ENCODE measurements at places on chromosomes 5 and 9.

DNA sequence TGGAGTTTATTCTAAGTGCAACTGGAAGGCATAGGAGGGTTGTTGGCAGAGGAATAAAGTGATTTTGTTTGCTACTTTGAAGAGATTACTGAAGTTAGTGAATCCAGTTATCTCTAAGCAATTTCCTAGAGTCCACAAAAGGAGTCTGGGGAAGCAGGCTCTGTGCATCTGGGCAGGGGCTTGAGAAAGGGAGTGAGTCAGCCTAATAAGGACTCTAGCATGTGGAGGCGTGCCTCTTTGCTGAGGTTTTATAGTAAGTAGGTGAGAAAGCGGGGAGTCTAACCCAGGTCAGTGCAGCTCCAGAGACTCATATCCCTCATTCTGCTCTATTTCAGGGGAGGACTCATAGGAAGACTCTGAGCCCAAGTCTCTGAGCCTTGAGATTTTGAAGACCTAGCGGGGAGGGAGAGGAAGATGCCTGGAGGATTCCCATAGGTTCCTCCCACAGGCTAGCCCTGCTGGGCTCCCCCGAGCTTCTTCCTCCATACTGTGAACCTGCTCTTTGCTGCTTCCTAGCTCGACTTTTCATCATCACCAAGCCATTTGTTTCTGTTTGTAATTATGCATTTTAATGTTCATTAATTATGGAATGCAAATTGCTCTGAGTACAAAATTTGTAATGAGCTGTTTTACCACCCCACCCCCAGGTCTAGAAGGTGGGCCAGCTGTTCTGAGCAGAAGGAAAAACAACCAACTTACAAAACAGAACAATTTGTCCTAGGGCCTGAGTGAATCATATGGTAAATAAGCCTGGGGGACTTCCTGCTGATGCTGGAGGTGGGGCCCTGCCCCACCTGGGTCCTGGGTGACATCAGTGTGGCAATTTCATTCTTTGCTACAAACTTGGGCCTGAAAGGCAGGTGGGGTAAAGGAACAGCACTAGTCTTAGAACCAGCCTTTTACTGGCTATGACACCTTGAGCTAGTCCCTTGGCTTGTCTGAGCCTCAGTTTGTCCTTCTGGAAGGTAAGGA is 150.2 kb downstream of the TRIM32 start:
- no peak for DNase-seq

- DNase-seq = no peak
Observed at GRCh38 chr9:728535-728934, 113.0 kb upstream of the DMRT1 start.

GRCh38 chr5:68533051-68533450 is 317.5 kb downstream of the PIK3R1 start:
- DNase-seq = no peak

GRCh38 chr9:17810728-17811571 is 232.1 kb downstream of the SH3GL2 start:
- no peak for DNase-seq

DNA sequence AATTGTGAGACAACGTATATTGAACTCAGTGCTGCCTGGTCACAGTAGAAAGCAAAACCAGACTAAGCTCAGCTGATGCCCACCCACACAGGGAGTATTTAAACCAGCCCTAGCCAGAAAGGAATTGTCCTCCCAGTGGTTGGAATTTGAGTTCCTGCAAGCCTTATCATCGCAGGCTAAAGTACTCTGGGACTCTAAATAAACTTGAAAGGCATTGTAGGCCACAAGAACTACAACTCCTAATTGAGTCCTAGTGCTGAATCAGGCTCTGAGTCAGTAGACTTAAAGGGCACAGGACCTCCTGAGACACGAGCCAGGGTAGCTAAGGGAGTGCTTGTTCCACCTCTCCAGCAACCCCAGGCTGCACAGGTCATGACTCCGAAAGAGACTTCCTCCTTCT is 171.4 kb downstream of the MCTP1 start:
- no peak for DNase-seq

DNA sequence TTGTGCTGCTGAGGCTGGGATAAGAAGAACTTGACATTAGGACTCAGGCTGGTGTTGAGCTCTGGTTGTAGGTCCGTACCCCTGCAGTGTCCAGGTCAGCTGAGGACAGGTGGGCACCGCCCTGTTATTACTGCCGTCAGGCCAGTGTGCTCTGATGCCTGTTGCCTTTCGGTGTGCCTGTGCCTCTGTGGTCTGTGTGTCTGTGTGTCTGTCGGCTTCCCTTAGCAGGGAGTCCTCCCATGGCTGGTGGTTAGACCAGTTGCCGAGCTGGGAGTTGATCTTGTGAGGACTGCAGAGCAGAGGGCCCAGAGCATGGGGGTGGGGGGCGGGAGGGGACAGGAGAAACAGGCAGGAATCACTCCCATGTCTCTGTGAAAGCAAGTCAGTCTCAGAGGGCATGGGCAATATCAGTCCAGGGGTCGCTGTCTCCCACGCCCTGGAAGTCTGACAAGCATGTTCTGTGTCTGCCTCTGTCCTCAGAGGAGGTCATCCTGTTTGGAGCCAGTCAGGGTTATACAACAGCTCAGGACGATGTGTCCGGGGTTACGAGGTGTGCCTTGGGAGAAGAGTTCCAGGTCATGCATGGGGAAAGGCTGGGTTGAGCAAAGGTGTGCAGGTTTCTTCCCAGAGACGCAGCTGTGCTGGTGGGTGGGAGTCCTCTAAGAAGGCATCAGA is 67.3 kb upstream of the GARNL3 start:
- no peak for DNase-seq

Measured in activated T-cell treated with anti-CD3 and anti-CD28 coated beads, Interleukin-2, amount 50 U/mL, for 1 hour (primary cell).